ENCODE measurements at places on chromosomes 3 and 15. TPM values are rescaled to one million over a fixed set of nuclear protein-coding genes. Genes with fewer than 3 reads are reported as not detected.
A peak's percentile ranks its signal among the peaks of the same experiment; 100 is the strongest.

TAGLN3 gene
- 0.31 TPM for total RNA-seq

DNA sequence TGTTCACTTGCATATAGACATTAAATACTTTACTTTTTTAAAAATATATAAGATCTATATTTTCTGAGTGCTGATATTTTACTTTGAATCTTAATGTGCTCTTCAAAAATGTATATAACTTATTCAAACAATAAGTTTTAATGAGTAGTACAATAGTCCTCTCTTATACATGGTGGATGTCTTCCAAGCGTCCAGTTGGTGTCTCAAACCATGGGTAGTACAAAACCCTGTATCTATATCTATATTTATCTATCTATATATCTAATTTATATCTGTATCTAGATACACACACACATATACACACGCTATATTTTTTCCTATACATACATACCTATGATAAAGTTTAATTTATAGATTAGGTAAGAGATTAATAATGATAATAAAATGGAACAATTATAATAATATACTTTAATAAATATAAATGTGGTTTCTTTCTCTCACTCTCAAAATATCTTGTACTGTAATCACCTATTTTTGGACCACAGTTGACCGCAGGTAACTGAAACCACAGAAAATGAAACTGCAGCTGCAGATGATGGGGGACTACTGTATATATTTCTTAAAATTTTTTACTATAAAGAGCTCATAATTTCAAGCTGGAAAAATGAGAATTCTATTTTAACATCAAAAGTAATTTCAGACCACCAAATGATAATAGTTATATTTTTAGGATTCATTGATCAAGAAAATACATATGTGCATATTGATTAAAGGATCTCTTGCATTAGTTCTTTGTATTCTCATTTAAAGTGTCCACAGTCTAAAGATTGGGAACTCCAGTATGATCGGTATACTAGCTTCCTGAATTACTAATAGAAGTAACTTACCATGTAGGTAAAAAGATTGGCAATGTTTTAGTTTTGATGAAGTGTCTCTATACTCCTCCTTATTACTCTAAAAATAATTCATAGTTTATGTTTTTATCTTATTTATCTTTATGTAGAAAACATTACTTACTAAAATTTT is 215.1 kb upstream of the MLF1 start:
- no peak for DNase-seq

PHLDB2 gene
- 1.1 TPM for total RNA-seq

INSYN1 gene
- total RNA-seq: not detected

- no peak for DNase-seq
These were observed 32.5 kb downstream of the CSPG4 start for GRCh38 chr15:75680007-75680789.

DNA sequence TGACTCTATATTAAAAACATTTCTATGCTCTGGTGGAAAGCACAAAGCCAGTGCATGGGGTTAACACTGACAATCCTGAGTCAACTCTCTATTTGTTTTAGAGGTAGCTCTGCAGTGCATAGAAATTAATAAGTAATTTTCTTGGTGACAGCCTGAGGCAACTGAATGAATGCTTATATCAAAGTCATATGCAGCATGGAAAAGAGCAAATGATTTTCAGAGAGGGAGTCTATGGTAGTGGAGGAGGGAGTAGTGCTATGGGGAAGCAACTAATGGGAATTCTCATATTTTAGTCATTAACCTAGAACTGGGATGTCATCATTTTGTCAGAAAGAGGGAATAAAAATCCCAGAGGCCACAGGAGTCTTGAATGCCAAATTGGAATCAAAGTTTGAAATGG is 99.1 kb downstream of the CLSTN2 start:
- no peak for DNase-seq

TNK2 gene
- 94.8 TPM for total RNA-seq

- DNase-seq: no peak
These were observed 31.9 kb downstream of the FBXO45 start for GRCh38 chr3:196600359-196600758.

ST6GAL1 gene
- 98.1 TPM for total RNA-seq

DNA sequence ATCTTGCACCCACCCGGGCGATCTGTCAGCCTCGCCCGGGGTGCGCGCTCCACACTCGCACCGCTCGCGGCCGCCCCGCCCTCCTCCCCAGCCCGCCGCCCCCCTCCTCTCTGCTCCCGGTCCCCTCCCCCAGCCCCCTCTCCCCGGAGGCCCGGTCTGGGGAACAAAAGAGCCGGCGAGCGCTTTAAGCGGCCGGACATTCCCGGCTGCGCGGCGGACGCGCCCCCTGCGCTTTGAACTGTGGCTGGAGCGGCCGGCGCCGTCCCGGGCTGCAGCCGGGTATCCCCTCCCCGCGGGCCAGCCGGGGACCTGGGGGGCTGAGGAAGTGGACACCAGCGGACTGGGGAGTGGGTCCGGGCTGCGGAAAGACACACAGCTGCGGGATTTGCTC is at the start of gene IGDCC3:
Gene IGDCC3, minus strand, starts transcription at position 27 of the 391 bp plus-strand sequence. CDS start 214 bp downstream, outside the sequence.
- DNase-seq: no peak

DNA sequence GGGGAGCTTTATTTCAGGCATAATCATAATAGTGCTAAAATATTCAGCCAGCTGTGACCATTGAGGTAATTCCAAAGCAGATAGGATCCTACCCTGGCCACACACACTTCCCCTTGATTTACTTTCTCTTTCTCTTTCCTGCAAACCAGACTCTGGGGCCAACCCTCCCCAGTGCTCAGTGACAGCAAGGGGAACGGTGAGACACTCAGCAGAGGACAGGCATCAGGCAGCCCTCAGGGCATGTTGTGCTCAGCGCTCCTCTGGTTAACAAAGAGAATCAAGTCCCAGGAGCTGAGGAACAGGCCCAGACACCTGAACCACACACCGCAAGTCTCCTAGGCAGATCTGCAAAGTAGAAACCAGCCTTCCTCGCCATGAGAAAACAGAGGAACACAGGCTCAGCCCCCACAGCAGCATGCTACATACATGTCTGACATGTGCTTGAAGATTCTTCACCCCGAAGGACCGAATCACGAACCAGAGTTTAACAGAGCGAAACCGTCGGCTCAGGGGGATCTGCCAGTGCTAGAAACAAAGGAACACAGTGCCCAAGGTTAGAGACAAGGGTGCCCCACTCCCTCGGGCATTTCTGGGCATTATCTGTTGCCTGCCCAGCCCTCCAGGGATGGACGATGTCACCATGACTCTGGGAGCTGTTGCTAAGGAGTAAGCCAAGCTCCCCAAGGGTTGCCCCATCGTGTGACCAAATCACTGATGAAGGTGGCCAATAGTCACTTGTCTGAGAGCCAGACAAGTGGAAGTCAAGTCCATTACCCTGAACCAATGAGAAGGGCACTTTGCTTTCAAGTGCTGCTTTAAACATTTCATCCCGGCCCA is 17.5 kb downstream of the HDC start:
- peak; percentile 72 for DNase-seq
